ENCODE measurements at places on chromosomes 3 and 15. TPM values are rescaled to one million over a fixed set of nuclear protein-coding genes. Genes with fewer than 3 reads are reported as not detected.

Gene C3orf22
- not detected for total RNA-seq

Gene CNTN6
- not detected for total RNA-seq

Gene FETUB
- not detected for total RNA-seq

Gene LRRC34
- 1.2 TPM for total RNA-seq

Gene SMAD6
- 0.08 TPM for total RNA-seq

Gene ZNF774
- 1.2 TPM for total RNA-seq

Gene GSK3B
- 28.3 TPM for total RNA-seq

Gene GMNC
- not detected for total RNA-seq

Gene OR5K2
- total RNA-seq: not detected

Gene CLDN1
- total RNA-seq: 2.1 TPM

Gene CNTN4
- total RNA-seq: not detected

Gene RHOV
- total RNA-seq: 0.53 TPM

Gene PTX3
- total RNA-seq: not detected

Gene TMEM158
- total RNA-seq: 0.21 TPM

Gene CCR3
- total RNA-seq: not detected

Gene ADGRG7
- total RNA-seq: not detected

Gene LEKR1
- 0.68 TPM for total RNA-seq

Gene PPM1M
- total RNA-seq: 26.6 TPM

Gene RPL15
- 2,279 TPM for total RNA-seq

Gene CMTM7
- total RNA-seq: 19.1 TPM

Gene IQCF5
- total RNA-seq: not detected

Gene CHRNA3
- not detected for total RNA-seq

Gene SCN5A
- total RNA-seq: not detected

Gene MST1R
- 0.38 TPM for total RNA-seq

Gene HTR3E
- not detected for total RNA-seq

Gene HDAC11
- 2.6 TPM for total RNA-seq

Gene WDR93
- not detected for total RNA-seq

Gene KNG1
- 0.28 TPM for total RNA-seq

Gene CCDC66
- 23.5 TPM for total RNA-seq

Gene SGO1
- total RNA-seq: 6.5 TPM

Gene DHFR2
- 5.2 TPM for total RNA-seq

Gene GOLGA6L9
- 1.1 TPM for total RNA-seq

Gene GPR160
- 3.0 TPM for total RNA-seq

Gene LMAN1L
- total RNA-seq: 0.40 TPM

Gene TTC23
- 1.1 TPM for total RNA-seq

Gene FILIP1L
- total RNA-seq: 0.28 TPM

Gene LCMT2
- total RNA-seq: 12.5 TPM

Gene TP63
- total RNA-seq: not detected

Gene P2RY13
- total RNA-seq: not detected

Gene MKRN2OS
- not detected for total RNA-seq

Gene SPG21
- 72.7 TPM for total RNA-seq

Gene FOXL2NB
- not detected for total RNA-seq

Gene CTSH
- total RNA-seq: 16.4 TPM

Gene MYNN
- total RNA-seq: 15.7 TPM

All from activated T-cell treated with anti-CD3 and anti-CD28 coated beads, Interleukin-2, amount 50 U/mL, for 4 hours (primary cell).